Right renal cortex interstitium (tissue), 3 donors: ENCODE measurements at places on chromosomes 13 and 19.

- no peak for DNase-seq
Measured at GRCh38 chr13:18998389-18998788, 183.2 kb downstream of the TUBA3C start.

DNA sequence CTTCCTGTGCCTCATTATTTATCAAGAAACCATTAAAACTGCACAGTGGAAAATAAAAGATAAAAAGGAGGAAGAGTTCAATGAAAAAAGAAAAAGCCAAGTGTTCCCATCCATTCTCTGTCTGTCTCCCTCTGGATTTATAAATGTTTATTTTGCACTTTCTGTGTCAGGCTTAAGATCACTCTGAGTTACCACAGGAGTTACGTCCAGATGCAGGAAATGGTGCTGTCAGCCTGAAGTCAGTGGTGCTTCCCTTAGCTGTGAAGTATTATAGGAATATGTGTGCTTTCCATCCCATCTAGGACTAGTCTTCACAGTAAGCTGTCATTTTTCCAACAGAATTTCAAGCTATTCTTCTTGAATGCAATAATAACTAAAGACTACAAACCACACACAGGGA, 420.2 kb downstream of the KCTD12 start:
- DNase-seq: no peak

- DNase-seq: no peak
Measured at GRCh38 chr19:50465986-50466705, 10.2 kb upstream of the EMC10 start.

DNA sequence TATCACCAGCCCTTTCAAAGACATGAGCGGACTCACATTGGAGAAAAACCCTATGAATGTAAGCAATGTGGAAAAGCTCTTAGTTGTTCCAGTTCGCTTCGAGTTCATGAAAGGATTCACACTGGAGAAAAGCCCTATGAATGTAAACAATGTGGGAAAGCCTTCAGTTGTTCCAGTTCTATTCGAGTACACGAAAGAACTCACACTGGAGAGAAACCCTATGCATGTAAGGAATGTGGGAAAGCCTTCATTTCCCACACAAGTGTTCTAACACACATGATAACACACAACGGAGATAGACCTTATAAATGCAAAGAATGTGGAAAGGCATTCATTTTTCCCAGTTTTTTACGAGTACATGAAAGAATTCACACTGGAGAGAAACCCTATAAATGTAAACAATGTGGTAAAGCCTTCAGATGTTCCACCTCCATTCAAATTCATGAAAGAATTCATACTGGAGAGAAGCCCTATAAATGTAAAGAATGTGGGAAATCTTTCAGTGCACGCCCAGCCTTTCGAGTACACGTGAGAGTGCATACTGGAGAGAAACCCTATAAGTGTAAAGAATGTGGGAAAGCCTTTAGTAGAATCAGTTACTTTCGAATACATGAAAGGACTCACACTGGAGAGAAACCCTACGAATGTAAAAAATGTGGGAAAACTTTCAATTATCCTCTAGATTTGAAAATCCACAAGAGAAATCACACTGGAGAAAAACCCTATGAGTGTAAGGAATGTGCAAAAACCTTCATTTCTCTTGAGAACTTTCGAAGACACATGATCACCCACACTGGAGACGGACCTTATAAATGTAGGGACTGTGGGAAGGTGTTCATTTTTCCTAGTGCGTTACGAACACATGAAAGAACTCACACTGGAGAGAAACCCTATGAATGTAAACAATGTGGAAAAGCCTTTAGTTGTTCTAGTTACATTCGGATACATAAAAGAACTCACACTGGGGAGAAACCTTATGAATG, 17.6 kb downstream of the ZNF791 start:
- DNase-seq: no peak

DNA sequence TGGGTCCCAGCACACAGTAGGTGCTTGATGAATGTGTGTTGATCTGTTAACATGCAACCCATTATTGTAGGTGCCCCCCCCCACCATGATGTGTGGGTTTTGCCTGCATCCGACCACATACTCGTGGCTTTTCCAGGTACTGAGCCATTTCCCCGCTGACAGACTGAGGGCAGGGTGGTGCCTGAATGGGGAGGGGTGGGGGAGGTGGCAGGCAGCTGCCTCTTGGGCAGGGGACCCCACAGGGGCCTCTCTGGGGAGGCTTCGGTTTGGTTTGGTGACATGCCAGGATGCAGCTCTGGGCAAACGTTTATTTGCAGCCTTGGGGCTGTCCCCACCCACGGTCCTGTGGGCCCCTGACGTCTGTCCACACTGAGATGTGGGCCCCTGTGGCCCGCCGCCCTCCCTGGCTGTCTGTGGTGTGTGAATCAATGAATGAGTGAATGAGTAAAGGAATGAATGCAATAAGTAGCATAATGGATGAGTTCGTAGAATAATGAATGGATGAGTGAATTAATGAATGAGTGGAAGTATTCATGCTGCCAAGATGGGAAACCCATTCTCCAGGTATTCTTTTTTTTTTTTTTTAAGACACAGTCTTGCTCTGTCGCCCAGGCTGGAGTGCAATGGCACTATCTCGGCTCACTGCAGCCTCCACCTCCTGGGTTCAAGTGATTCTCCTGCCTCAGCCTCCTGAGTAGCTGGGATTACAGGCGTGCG, 9.0 kb upstream of the JUND start:
- DNase-seq: no peak

- no peak for DNase-seq
Measured at GRCh38 chr19:16940626-16941025, 51.8 kb downstream of the F2RL3 start.

GRCh38 chr13:30364876-30365275, 57.4 kb upstream of the UBE2L5 start:
- peak; percentile 57 for DNase-seq

DNA sequence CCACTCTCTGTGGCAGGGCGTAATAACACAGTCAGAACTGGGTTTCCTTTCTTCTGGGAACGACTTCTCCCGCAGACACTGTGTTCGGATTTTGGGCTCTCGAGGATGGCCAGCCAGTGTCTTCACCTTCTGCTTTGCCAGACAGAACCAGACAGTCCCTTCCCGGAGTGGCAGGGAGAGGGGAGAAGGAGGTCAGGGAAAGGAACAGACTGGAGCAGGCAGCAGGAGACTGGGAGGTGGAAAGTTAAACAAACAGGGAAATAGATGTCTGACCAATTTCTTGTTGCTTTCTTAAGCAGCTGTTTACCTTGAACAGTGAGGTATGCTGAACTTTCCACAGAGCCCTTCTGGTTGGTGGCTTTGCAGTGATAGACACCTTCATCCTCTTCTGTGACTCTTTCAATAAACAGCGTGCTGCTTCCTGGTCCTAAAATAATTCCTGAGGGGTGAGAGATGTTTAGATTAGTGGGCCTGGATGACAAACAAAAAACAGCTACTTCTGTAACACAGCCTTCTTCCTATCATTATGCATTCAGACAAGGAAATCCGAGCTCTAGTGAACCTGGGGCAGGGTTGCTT, 137.6 kb downstream of the FLT1 start:
- DNase-seq: no peak

- DNase-seq: no peak
Measured at GRCh38 chr13:67086260-67086659, 143.9 kb downstream of the PCDH9 start.

- DNase-seq: no peak
Measured at GRCh38 chr13:76651286-76651685, 234.9 kb downstream of the KCTD12 start.

DNA sequence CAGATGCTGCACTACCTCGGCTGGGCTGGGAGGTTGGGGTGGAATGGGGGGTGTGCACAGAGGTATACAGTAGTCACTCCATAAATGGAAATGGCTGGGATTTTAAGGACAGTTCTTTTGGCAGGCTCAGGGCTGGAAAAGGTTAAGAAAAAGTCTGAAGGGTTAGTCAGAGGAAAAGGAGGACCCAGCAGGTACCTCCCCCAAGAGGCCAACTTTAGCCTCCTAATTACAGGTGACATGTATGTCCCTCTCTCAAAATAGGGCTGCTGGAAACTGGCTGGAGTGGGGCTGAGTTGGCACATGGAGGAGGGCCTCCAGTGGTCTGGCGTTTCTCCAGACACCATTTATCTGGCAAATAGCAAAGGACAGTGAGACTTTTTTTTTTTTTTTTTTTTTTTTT, 994 bp downstream of the CCDC194 start:
- DNase-seq: no peak

- DNase-seq: no peak
Measured at GRCh38 chr13:97018029-97018819, 23.9 kb upstream of the OXGR1 start.

DNA sequence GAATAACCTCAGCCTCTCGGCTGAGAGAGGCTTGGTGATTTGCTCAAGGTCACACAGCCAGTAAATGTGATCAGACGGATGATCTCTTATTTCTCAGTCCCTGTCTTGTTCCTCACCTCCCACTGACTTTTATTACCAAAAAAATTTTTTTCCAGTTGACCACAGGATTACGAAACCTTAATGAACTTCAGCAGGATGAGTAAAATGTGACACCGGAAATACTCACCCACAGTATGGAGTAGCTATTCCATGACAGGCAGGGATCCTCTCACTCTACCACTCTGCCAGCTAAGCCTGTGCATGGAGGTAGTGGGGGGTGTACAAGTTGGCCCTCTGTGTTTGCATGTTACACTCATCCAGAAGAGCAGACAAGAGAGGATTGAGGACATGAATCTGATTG, 916.4 kb downstream of the UQCRFS1 start:
- no peak for DNase-seq

DNA sequence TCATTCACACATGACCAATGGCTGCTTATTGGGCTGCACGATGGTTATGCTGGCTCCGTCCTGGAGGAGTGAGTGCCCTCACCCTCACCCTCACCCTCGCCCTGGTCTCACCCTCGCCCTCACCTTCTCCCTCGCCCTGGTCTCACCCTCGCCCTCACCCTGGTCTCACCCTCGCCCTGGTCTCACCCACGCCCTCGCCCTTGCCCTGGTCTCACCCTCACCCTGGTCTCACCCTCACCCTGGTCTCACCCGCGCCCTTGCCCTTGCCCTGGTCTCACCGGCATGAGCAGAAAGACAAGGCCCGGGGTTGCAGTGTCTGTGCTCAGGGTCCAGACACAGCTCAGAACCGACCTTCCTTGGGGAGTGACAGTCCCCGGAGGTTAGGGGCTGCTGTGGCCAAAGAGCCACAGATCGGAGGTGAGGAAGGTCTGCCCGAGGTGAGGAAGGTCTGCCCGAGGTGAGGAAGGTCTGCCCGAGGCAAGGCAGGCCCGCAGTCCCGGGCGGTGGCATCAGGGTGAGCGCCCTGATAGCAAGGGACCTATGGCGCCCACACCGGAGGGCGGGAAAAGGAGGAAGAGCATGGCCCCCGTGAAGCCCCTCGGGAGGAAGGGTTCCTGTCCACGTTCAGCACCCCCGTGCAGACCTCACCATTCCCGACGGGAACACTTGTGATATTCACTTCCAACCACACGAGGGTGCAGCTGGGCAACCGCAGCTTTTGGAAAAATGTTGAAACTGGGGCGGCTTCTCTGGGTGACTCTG, 65.6 kb downstream of the MCF2L start:
- no peak for DNase-seq

- DNase-seq: no peak
Measured at GRCh38 chr19:58406818-58407657, 1.4 kb upstream of the ZNF584 start.

DNA sequence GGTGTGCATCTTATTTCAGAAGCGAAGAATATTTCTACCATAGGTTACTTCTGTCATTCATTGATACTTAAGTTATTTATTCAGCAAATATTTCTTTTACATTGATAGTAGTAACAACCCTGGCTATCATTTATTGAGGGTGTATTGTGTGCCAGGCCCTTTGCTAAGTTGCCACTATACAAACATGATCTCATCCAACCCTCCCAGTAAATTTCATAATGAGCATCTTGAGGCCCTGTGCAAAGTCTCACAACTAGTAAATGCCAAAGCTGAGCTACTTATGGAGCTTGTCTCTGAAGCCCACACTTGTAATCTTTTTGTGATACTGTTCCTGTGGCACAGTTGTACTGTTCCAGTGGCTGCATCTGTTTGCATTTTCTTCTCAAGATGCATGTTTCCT, 36.1 kb downstream of the RNASEH2B start:
- no peak for DNase-seq

DNA sequence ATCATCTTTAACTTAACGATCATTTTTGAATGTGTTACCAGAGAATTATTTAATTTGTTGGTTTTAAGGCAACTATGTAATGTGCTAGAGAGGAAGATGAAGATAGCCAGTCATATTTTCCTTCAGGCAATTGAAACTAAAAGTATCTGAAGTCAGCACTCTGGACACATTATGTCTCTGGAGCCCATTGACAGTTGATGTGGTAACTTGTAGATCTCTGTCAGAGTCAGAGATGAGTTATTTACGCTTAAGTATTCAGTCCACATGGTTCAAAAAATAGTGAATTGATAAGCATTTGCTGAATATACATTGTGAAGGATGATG, 2.1 kb downstream of the ZMYM2 start:
- no peak for DNase-seq

DNA sequence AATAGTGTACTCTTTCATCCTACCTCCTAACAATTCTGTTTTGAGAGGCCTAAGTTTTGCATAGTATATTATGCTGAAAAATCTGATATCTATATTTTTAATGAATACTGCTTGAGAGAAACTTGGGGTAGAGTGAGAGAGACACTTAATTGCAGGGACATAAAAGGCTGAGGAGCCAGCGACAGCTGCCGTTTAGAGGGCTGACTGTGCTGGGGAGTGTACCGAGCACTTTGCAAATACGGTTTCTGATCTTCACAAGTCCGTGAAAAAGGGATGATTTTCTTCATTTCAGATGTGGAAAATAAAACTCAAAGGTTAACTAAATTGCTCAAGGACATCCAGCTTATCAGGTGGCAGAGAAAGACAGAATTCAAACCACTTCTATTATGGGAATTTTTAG, 97.4 kb downstream of the CAB39L start:
- DNase-seq: no peak

- no peak for DNase-seq
Measured at GRCh38 chr19:13930402-13930801, 7.8 kb downstream of the PODNL1 start.

DNA sequence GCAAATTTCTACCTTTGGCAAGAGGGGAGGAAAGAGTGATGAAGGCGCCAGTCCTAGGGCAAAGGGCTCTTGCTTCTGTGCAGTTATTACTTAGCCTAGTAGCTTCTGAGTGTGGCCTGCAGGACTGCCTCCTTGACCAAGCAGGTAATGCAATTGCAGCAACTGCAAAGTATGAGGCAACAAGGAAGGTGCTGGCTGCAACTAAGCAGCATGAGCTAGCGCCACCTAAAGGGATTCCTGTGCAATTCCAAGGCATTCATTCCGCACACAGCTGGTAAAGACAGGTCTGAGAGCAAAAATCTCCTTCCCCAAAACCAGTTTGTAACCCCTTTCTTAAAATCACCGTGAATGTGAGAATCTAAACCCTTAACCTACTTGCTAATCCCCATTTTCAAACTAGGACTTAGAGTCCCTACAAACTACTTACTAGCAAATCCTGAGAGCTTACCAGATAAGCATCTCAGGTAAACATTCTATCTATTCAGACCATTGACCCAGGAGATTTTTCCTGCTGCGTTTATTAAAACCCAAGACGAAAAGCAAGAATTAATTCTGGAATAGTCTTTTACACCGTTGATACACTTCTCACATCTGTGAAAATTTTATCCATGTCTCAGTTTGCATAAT, 62.9 kb downstream of the DCT start:
- no peak for DNase-seq

GRCh38 chr19:49338023-49338677, 2.9 kb downstream of the CD37 start:
- no peak for DNase-seq
